ENCODE measurements at places on chromosomes 7 and 10.

DNA sequence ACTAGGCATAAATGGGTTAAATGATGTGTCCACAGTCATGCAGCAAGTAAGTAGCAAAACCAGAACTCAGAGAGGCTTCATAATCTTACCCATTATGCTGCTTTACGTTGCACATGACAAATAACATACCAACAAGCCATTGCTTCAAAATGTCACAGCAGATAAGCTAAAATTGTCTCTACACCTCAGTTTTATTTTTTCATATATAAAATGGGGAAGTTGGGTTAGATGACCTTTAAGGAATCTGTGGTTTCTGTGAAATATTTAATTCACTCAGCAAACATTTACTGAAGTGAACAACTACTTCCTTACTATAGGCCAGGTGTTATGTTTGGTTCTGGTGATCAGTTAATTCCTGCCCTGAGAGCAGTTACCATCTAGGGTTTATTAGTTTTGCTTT, 2.2 kb upstream of the ASCC1 start:
- DNase-seq: no peak

DNA sequence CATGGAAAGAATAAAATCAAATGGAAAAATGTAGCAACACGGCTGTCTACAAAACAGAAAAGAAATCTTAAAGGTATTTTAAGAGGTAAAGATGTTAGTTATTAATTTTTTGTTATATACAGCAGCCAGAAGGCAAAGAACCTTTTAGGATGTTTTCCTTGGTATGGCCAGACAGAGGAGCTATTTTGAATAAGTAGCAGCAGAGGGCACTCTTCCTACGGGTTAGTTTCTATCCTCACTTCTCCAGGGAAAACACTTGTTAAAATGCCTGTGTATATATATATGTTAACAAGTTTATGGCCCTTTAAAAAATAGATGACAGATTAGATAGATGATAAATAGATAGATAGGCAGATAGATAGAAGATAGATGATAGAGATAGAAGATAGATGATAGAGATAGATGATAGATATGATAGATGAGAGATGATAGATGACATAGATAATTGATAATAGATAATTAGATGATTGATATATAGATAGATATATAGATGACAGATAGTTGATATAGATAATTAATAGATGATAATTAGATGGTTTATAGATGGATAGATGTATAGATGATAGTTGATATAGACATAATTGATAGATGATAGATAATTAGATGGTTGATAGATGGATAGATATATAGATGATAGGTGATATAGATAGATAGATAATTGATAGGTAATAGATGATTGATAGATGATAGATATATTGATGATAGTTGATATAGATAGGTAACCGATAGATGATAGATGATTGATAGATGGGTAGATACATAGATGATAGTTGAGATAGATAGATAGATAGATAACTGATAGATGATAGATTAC, 57.8 kb upstream of the WIPF3 start:
- DNase-seq: no peak

DNA sequence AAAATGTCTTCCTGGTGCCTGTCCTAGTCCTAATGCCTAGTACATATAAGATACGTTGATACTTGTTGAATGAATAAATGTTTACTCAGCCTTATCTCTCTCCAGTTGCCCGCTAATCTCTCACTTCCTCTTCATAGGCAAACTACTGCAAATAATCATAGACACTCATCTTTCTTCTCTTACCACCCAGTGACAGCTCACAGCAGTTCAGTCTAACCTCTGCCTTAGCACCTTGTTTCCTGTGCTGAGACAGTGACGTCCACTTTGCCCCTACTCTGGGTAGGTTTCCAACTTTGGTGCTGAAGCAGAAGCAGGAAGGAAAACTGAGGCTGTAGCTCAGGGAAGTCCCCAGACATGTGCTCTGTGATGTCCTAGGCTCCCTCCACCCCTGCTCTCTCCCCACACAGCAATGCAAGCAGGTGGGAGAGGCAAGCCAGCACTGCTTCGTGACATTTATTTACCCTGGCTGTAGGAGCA, 45.5 kb upstream of the RHOBTB1 start:
- no peak for DNase-seq

GRCh38 chr7:123057911-123058310, 62.4 kb upstream of the TAS2R16 start:
- no peak for DNase-seq

- no peak for DNase-seq
Observed at GRCh38 chr10:86068231-86069054, 298.2 kb downstream of the GRID1 start.

- no peak for DNase-seq
Observed at GRCh38 chr7:52749880-52750279, 285.6 kb upstream of the POM121L12 start.

Data from activated CD8-positive, alpha-beta T cell treated with anti-CD3 and anti-CD28 coated beads for 36 hours (primary cell).